ENCODE measurements at places on chromosomes 6 and 20.
A peak's percentile ranks its signal among the peaks of the same experiment; 100 is the strongest.

GRCh38 chr20:46592580-46593362 lies 42.3 kb upstream of the OCSTAMP start:
- no peak for DNase-seq

DNA sequence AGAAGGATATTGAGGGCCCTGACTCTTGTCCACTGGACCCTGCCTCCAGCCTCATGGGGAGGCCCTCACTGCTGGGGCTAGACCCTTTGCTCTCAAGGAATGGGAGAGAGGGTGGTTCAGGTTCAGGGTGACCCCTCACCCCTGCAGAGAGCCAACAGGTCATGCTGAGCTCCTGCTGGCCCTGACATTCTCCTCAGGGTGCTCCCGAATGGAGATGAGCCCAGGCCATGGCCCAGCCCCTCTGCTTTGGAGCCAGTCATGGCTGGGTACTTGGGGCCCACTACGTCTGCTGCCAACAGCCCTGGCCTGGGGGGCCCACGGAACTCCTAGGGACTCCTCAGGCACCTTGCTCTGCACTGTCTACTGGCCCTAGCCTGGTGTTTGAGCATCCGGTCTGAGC lies 49.2 kb upstream of the MLN start:
- DNase-seq = no peak

GRCh38 chr20:36823121-36823520 lies 49.6 kb upstream of the DSN1 start:
- no peak for DNase-seq

GRCh38 chr6:41716516-41717391 lies 18.7 kb downstream of the TFEB start:
- no peak for DNase-seq

- DNase-seq = no peak
These were observed 50.5 kb downstream of the SAMD5 start for GRCh38 chr6:147559006-147559405.

DNA sequence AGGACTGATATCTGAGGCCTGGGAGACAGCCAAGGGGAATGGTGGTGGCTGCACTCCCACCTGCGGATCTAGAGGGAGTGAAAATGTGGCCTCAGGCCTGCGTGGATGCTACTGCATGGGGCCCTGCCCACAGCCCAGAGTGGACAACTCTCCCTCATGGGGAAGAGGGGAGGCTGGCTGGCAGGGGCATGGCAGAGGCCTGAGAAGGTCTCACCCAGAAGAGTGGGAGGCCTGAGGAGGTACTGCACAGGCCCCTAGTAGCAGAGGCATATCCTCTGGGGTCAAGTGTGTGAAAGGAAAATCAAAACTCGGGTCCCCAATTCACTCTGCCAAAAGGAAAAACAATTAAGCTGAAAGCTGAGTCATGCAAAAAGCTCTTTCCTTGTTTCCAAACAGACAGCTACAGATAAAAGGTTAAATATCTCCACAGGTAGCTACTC lies 158.2 kb downstream of the AKAP7 start:
- no peak for DNase-seq

- no peak for DNase-seq
These were observed 16.8 kb upstream of the IP6K3 start for GRCh38 chr6:33763483-33763882.

DNA sequence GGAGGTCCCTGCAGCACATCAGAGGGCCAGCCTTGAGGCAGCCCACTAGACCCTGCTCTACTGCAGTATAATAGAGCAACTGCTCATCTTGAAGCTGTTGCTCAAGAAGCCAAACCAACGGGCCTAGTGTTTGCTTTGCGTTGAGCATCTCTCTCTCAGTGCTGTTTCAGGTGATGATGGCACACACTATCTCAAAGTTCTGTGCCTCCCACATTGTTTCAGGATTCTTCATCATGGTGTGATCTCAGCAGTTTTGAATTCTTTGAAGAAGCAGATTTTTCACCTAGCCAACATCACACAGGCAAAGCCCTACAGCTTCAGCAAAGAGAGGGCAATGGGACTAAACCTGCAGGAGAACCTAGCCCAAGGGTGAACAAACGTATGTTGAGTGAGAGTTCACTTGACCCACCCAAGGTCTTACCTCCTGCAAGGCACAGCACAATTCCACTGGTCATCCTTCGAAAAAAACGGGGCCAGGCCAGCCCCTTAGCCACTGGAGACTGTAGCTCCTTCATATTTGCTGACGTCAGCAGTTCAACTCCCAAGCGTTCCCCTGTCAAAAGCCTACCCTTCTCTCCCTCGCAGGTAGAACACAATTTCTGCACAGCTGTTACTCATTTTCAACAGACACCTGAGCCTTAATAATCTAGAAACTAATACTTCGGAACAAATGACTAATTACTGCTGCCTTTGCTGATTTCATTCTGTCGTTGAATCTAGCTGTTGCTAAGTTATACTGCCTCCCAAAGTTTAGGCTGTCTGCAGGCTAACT lies 15.8 kb downstream of the MYB start:
- peak; percentile 49 for DNase-seq

- DNase-seq = no peak
These were observed 616.4 kb upstream of the AGPAT4 start for GRCh38 chr6:161890133-161890831.

DNA sequence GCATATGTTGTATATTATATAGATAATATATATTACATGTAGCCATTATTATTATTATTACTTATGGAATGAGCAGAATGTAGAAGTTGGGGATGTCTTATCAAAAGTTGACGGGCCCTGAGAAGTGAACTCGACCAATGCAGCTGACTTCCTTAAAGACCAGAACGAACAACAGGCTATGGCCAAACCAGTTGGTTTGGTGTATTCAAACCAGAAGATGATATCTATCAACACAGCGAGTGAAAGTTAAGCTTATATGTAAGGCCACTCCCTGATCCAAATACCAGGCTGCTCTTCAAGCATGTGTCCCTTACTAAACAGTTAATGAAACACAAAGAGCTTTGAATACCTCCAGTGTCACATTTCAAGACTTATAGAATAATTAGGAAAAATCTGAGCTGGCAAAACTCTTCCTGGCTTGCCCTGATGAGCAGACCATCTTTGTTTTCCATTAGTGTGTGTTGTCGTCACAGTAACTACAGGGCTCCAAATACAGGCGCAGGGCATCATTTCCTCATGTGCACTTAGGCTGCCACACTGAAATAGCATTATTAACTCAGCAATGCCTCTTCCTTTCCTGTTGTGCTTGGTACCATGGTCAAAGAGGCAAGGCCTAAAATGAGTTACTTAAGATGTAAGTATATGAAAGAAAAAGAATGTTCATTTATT lies 6.6 kb downstream of the FILIP1 start:
- DNase-seq = no peak

DNA sequence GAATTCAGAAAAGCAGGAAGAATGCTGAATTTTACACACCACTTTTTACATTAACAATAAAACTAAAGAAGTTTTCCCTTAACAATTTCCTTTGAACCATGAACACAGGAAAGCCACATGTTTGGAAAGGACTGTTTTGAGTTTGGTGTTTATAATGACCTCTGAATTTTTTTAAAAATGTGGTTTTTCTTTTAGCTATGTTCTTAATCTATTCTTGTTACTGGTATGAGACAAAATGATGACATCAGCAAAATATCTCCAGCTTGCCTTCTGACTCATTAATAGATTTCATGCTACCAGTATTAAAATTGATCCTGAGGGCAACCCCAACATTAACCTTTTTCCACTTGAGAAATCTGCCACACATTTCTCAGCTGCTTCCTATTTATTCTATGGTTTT lies 217.5 kb upstream of the THEMIS start:
- DNase-seq = no peak

- DNase-seq = peak; percentile 32
These were observed 132.1 kb downstream of the HUS1B start for GRCh38 chr6:524803-525202.

DNA sequence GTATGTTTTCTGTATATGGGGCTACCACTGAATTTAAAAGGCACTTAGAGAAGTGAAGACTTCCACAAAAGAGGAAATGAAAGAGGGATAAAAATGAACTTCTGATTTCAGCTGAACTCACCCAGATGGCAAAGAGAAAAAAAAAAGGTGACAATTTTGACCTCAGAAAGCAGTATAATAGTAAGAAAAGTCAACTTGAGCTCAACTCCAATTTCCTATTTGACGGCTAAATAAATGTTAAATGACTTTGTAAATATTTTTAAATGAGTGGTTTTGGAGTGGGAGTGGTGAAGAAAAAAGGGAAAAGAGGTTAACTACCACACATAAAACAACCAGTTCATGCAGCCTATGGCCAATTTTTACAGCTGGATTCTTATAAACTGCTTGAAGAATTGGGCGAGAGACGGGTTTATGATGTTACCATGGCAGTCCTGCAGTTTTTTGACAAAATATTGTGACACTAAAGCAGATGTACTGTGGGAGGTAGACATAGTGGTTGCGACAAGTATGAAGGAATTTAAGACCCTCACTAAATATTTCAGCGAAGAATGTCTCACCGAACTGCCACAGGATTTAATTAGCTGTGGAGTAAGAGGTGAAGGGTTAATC lies 49.8 kb upstream of the ADTRP start:
- DNase-seq = no peak

DNA sequence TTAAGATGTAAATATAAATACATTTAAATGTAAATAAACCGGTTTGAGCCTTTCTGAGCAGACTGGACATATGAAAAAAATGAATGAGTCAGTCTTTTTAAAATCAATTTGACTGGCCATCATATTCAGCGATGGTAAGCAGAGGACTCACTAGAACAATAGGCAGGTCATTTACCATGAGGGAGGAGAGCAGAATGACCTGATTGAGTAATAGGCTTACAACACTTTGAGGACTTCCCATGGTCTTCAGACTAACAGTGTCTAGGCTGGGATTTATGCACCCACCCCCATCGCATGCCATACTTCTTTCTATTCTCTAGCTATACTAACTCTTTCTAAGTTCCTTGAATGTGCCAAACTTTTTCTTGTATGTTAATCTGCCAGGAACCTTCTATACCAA lies 241.9 kb upstream of the RAB32 start:
- no peak for DNase-seq

All from stimulated activated CD4-positive, alpha-beta T cell treated with anti-CD3 and anti-CD28 coated beads, Interleukin-1b, Interleukin-23, amount 100 ng/mL, for 48 hours (primary cell).